ENCODE measurements at places on chromosomes 7 and 10.

GRCh38 chr10:101938305-101939007 lies 94.9 kb upstream of the KCNIP2 start:
- no peak for DNase-seq

DNA sequence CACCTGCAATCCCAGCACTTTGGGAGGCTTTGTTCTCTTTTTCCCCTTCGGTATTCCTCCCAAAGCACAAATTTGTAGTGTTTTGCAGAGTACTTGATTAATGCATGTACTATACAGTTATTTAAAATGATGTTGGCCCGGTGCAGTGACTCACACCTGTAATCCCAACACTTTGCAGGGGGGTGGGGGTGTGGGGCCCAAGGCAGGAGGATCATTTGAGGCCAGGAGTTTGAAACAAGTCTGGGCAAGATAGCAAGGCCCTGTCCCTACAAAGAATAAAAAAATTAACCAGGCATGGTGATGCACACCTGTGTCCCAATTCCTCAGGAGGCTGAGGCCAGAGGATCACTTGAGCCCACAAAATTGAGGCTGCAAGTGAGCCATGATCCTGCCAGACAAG lies 26.8 kb upstream of the FOXK1 start:
- DNase-seq, result no peak

DNA sequence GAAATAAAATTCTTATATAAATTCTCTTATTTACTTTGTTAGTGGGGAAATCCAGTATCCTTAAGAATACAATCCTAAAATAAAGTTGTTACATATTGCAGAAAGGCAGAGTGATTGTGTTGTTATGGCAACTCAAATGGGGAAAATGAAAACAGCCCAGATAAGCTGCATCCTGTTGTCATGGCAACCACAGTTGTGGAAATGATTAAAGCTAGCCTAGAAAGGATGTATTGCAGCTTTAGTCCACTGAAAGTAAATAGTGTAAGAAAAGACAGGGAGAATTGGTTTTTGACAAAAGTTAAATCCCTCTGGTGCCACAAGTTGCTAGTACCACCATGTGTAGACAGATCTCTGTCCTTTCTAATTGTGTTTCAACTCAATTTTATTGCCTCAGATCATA lies 43.2 kb downstream of the BTRC start:
- peak; percentile 55 for DNase-seq

- DNase-seq, result no peak
Measured at GRCh38 chr10:69202332-69202731, 17.8 kb upstream of the HKDC1 start.

DNA sequence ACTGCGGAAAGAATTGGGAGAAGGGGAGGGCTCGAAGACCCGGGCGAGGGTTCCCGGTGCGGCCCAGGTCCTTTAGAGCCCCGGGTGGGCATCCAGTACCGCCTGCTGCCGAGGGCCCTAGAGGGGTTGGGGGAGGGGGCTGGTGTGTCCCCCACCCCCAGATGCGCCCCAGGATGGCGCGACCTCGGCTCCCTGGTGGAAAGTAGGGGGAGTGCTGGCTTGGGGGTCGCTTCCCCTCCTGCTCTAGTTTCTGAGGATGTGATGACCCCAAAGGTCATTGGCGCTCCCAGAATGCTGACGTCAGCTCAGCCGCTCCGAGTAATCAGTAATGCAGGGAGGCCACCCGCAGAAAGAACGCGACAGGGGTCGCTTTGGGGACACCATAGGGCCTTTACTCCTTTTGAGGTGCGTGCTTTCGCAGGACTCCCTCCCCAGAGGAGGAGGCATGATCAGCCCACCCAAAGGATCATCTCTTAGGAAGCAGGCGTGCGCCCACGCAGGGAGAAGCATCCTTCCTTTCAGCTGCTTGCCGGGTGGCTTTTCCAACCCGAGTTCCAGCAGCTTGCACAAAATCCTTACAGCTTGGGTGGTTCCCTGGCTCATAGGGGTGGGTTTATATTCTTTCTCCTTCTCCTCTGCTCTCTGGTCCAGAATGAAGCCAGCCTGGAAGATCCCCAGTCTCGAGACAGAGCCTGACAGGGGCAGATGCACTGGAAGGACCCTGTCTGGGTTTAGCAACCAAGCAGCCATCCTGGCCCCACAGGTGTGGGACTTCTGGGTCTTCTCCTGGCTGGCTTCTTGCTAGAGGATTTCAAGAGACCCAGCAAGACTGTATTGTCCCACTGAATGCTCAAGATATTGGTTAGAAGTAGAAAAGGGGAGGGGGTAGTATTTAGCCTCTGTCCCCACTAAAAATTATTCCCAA lies 1.3 kb upstream of the PRKAG2 start:
- DNase-seq, result no peak

DNA sequence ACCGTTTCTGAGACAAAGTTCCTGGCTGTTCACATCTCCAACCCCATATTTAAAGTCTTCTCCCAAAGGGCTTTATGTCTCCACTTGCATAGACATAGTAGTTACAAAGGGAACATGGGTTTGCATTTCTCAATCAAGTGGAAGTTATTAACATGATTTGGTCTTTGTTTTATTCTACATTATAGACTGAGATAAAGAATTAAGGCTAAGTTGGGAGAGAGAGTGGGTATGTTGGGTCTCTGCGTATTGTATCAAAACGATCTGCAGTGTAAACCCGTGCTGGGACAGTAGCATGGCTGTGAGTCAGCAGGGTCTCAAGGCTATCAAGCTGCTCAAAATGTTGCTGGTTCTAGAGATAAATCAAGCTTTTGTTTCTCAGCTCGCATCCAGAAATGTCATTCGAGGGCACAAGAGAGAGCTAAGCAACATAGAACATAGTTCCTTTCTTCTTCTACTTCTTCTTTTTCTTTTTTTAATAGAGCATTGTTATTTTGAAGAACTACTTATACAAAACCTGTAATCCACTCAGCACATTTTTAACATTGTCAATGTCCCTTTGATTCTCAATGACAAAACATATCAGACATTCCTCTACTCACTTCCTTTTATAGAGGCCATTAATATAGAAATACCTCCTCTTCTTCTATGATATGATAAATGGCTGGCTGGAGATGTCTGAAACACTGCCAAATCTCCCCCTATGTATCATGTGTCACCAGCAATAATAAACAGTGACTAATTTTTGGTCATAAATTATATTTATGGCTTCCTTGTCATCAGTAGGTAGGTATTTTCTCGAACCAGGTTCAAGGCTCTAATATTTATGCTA lies 34.5 kb upstream of the RHOBTB1 start:
- DNase-seq, result no peak

- DNase-seq, result no peak
Measured at GRCh38 chr7:9231630-9232121, 798.3 kb downstream of the NXPH1 start.

DNA sequence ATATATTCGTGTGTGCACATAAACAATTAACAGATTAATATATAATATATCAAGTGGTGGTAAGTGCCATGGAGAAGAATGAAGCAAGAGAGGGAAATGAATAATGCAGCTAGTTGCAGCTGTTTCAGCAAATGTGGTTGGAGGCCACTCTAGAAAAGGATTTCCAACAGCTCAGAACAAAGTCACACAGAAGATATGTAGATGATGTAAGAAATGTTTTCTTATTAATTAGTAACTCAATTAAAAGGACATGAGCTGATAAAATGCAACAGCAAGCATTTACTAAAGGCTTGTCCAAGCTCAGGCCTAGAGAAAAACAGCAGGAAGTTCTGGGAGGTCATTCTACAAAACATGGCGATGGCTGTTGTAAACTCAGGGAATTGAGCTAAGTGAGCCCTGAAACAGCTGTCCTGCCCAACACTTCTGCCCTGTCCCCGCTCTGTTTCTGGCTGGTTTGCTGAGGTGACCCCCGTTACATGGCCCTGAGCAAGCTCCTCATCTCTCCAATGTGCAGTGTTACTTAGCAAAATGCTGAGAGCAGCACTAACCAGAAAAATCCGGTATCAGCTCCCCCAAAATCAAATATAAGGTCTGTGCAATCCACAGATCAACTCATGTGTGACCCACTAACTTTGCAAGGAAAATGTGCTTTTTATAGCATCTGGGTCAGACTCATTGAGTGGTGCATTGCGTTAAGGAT lies 23.4 kb upstream of the C10orf67 start:
- no peak for DNase-seq

DNA sequence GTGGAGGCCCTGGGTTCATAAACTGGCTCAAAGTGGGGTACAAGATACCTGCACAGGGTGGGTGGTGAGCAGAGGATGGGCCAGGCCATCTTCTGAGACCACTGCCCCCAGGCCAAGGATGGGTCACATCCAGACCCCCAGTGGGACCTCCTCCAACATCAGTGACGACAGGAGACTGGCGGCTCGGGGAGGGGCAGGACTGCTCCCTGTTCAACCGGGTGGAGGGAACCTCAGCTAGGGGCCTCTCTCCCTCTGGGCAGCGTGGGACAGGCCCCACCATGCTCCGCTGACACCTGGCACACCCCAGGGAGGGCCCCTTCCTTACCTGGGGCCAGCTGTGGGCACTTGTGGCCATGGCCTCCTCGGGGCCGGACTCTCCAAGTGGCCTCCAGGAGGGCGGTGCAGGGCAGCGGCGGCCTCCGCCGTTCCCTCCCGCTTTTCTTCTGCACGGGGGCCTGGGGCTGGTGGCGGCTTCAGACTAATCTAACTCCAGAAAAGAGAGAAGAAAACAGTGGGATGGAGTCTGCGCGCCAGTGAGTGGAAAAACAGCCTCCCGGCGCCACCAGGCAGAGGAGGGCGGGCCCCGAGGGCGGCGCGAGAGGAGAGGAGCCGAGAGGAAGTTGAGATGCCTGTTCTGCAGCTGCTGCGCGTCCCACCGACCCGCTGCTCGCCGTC lies at the start of gene CALHM2:
Gene CALHM2, minus strand, starts transcription at position 540 of the 675 bp plus-strand sequence. CDS start 2,429 bp downstream, outside the sequence.
- peak; percentile 94 for DNase-seq

GRCh38 chr10:67596641-67597040 lies 99.4 kb downstream of the CTNNA3 start:
- no peak for DNase-seq

DNA sequence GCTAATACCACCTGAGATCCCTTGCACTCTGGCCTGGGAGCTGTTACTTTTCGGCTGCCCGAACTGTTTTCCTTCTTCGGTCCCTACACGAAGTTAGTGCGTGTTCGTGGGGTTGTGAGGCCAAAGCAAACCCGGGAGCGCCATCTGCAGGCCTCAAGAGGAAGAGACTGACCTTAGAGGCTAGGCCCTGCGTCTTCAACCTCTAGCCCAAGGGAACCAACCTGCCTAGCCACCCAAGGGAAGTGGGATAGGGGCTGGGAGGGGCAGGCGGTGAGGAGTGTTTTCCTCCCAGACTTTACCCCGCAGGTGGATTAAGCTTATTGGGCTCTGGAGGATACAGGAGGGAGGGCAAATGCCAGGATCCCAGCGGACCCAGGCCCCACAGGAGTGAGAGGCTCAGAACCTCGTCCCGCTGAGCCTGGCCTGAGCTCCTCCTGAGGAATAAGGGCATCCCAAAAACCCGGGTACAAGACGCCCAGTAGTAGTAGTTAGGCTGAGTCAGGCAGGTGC lies 1.7 kb upstream of the PAX2 start:
- DNase-seq, result no peak

- DNase-seq, result no peak
Measured at GRCh38 chr10:119477444-119477843, 65.1 kb downstream of the RGS10 start.

GRCh38 chr10:70440296-70441160 lies 953 bp downstream of the NODAL start:
- peak; percentile 64 for DNase-seq

GRCh38 chr7:91243591-91244301 lies 20.5 kb upstream of the FZD1 start:
- no peak for DNase-seq

GRCh38 chr7:149878523-149878921 lies 4.8 kb downstream of the ATP6V0E2 start:
- no peak for DNase-seq

- DNase-seq, result no peak
Measured at GRCh38 chr7:39540320-39540719, 25.9 kb upstream of the YAE1 start.

- DNase-seq, result no peak
Measured at GRCh38 chr7:159209429-159209828, 64.8 kb upstream of the VIPR2 start.

DNA sequence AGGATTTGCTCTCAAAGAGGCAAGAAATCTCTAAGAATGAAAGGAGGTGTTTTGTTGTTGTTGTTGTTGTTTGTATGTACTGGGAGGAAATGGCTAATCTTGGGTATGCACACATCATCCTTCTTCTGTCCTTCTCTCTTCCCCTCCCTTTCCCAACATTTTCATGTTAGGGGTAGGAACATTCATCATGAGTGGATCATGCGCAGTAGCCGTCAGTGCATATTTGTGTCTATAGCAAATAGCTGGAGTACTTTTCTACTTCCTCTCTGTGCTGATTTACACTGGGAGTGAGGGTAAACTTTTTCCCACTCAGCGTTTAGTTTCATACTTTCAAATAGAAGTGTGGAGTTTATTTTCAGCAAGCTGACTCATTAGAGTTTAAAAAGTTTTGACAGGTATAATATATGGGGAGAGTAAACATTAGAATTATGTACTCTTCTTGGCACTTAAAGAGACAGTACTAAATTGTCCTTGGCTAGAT lies 80.5 kb upstream of the PRKG1 start:
- no peak for DNase-seq

GRCh38 chr7:29684787-29685650 lies 121.3 kb upstream of the WIPF3 start:
- DNase-seq, result peak; percentile 67

DNA sequence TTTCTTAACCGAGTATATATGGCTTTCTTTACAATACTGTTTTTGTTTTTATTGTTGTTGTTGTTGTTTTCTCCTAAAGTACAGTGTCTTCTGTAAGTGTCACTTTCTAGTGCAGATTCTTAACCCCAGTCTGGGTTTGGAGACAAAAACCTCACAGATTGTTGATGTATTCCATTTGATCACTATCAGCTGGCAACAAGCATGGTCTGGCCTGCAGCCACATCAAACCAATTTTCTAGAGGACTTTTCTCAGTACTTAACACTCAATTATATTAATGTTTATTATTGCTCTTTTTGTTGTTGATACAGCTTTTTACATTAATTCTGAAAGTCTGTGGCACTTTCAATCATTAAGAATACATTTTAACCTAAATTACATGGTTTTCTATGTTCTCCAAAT lies 17.1 kb downstream of the LRRN3 start:
- no peak for DNase-seq

- DNase-seq, result no peak
Measured at GRCh38 chr7:55592492-55592891, 20.2 kb upstream of the VOPP1 start.

GRCh38 chr7:50805447-50806125 lies 22.9 kb upstream of the GRB10 start:
- no peak for DNase-seq
